A172 (cell line): ENCODE measurements at places on chromosomes 7 and 10.

DNA sequence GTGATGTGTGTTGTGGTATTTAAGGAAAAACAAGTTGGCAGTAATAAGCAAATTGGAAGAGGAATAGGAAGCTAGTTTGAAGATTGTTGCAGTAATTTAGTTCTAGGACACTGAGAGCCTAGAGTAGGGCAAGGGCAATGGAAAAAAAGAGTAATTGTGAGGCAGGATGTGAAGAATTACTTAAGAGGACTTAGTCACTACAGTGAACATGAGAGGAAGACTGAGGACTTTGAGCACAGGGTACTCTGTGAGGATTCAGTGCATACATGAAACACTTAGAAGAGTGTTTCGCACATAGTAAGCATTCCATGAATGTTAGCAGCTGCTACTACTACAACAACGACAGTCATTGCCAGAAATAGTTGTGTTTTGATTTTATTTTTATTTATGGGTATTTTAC is 30.9 kb upstream of the DKK1 start:
- DNase-seq = no peak

- DNase-seq = no peak
These were observed 14.3 kb downstream of the GRK5 start for GRCh38 chr10:119221666-119222065.

DNA sequence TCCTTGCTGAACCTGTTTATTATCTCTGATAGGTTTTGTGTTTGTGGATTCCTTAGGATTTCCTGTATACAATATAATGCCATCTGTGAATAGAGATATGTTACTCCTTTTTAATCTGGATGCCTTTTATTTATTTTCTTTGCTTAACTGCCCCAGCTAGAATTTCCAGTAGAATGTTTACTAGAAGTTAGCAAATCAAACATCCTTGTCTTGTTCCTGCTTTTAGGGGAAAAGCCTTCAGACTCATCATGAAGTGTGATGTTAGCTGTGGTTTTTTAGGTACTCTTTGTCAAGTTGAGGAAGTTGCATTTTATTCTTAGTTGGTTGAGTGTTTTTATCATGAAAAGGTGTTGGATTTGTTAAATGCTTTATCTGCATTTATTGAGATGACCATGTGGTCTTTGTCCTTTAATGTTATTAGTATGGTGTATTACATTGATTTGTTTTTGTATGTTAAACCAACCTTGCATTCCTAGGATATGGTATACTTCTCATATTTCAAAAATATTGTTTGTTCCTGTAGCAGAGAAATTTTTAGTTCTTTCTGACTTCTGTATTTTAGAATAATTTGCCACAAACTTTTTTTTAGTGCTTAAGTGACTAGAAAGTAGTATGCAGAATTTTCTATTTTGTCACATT is 24.3 kb downstream of the PPP2R2D start:
- DNase-seq = no peak

GRCh38 chr7:43625453-43625852 is 42.5 kb downstream of the STK17A start:
- no peak for DNase-seq

GRCh38 chr7:31899356-31899927 is 170.8 kb downstream of the PDE1C start:
- DNase-seq = no peak

- DNase-seq = no peak
These were observed 85.5 kb downstream of the JCAD start for GRCh38 chr10:29973921-29974320.

- DNase-seq = no peak
These were observed 367.8 kb upstream of the IGFBP3 start for GRCh38 chr7:46288861-46289260.

GRCh38 chr10:47137311-47137851 is 162.6 kb upstream of the GDF10 start:
- DNase-seq = peak; percentile 89

- no peak for DNase-seq
These were observed 17.9 kb downstream of the CAMK1D start for GRCh38 chr10:12367272-12367671.

- DNase-seq = no peak
These were observed 17.8 kb upstream of the ZKSCAN1 start for GRCh38 chr7:99997545-99998137.

DNA sequence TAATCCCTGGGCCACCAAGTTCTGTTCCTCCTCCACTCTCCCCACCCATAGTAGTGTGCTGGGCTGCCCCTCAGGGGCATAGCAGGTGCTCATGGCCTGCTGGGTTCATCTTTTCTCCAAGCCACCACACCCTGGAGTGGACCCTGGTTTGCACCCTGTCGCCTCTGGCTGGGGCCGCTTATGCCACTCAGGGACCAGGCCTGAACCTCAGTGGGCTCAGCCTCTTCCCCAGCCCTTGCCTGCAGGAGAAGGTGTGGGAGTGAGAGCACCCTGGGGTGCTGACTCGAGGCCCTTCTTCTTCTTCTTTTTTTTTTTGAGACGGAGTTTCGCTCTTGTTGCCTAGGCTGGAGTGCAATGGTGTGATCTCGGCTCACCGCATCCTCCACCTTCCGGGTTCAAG is 10.2 kb downstream of the CLIP2 start:
- no peak for DNase-seq

GRCh38 chr7:46390042-46390441 is 469.0 kb upstream of the IGFBP3 start:
- no peak for DNase-seq

- no peak for DNase-seq
These were observed 235.3 kb upstream of the PRKCQ start for GRCh38 chr10:6815346-6815745.

DNA sequence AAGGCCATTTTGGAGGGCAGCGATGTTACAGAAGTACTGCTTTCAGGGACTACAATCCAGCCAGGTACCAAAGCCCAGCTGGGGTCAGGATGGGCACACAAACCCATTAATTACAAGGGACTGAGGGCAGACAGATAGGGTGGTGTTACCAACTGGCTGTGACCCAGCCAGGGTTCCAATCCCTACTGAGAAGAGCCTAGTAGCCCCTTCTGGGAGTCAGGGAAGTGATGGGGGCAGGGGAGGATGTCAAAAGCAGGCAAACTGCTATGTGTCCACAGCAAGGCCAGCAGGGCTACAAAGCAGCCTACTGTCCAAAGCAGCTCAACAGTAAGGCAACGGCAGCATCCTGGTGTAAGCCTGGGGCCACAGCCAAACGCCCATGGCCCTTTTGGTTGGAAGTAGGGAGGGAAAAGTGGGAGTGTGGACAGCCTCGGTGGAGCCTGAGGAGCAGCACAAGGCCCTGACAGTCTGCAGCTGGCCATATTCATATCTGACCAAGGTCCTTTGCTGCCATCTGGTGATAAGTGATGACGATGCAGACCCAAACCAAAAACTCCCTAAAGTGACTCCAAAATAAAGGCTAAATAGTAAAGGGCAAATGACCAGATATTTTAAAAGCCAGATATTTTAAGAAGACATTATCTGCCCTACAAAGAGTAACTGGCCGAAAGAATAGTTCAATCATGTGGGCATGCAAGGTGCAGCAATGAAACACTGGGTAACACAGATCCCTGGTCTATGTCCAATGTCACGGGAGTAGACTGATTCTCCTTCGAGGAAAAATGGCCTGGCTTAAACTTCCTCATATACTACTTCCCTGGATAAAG is 56.9 kb downstream of the XPNPEP1 start:
- no peak for DNase-seq

DNA sequence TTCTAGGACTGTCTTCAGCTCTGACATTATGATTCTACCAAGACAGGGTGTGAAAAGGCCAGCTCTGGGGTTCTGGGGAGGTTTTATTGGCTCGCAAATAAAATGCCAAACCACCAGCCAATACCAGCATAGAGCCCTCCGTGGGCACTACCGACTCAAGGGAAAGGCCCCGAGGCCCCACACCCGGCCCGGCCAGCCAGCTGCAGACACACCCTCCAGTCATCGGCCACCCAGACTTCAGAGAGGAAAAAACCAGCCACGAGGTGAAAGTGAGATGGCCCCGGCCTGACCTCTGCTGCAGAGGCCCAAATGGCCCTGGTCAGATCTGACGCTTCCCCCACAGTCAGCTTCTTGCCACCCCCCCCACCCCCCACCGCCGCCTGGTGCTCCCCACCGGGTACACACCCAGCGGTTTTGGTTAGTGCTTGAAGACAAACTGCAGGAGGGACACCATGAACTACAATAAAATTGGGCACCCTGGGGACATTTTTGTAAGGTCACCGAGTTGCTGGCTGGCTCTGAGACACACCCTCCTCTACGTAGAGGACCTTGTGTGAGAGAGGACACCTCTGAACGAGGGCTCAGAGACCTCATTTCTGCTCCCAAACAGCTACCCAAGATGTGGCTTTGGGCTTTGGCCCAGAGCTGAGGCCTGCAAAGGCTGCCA is 79.9 kb downstream of the PRKAG2 start:
- DNase-seq = no peak

DNA sequence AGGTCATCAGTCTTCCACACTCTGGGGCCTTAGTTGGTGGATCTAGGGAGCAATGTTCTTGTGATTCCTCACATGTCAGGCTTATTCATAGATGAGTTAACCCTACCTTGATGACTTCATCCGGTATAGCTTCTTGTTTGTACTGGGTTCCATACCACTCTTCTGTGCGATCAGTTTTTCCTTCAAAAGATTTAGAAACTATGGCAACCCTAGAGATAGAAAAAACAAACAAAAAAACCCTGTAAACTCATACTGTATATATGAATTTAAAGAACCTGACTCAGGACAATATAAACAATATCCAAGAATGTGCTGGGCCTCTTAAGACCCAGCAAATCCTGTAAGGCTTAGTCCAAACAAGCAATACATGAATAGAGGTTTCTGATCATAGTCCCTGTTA is 83.5 kb downstream of the IDE start:
- no peak for DNase-seq

- DNase-seq = no peak
These were observed 76.7 kb upstream of the HABP2 start for GRCh38 chr10:113476191-113476590.

GRCh38 chr10:71213127-71213621 is 804 bp downstream of the UNC5B start:
- peak; percentile 62 for DNase-seq

- DNase-seq = no peak
These were observed 4.9 kb downstream of the PURB start for GRCh38 chr7:44880317-44881018.

DNA sequence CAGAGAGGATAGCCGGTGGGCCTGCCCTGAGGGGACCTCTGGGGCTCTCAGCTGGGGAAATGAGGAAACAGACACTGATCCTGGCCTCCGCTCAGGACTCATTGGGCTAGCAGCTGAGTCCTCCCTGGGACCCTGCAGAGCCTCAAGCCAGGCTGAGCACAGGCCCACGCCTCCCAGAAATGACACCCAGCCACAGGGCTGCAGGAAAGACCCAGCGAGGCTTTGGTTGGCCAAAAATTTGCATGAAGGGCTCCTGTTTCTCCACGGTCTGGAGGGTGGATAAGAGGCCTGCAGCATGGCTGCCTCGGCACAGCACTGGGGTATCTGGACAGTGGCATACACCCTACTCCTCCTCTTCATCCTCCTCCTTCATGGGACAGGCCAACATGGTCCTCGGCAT is 60.4 kb downstream of the ZNF33B start:
- no peak for DNase-seq

GRCh38 chr7:90178679-90179278 is 24.5 kb downstream of the STEAP1 start:
- peak; percentile 95 for DNase-seq

DNA sequence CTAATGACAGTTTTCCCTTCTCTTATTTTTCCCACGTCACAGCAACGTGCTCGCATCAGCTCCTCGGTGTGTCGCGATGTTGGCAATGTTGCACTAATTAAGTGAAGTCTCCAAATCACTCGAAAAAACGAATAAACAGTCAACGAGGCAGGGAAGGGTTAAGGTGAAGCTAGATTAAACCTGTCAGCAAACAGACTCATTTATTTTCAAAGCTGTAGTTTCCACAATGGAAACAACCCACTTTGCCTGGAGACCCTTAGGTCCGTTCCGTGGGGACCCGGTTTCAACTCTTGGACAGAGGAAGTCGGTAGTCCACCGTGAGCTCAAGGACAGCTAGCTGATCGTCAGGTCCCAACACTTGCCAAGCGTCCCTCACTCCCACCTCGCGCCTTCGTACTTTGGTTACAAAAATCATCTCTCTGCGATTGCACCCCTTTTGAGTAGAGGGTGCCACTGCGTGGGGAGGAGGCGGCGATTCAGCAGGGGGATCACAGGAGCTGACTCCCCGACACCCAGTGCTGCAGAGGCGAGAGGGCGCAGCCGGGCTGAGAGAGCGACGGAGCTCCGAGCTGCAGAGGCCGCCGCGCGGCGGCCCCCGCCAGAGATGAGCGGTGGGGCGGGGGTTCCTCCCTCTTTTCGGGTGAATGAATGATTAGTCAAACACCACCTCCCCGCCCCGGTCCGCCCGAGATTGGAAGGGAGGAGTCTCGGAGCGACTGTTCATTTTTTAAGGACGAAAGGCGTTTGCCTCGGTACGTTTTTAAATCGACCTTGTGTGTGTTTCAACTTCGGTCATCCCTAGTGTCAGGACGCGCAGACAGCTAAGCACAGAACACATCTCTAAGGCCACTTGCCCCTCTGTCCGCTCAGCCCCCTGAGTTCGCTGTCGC is 1.3 kb upstream of the BMPER start:
- peak; percentile 35 for DNase-seq

- DNase-seq = no peak
These were observed 1037.0 kb downstream of the CNTNAP2 start for GRCh38 chr7:147153571-147153970.

DNA sequence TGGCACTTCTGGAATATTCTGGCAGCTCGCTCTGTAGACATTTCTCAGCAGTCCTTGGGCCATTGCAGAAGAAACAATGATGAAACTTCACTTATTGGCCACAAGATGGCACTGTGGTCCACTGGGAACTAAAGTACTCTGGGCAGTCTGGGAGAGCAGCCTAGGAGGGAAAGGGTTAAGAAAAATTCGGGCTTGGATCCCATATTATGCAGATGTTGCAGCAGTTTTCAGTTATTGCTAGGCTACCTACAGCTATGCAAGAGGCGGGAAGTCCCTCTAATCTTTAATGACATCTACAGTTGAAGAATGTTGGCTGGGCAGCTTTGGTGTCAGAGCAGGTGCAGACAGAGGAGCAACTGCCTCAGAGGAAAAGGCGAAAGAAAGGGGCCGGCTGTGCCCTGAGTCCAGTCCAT is 201.7 kb upstream of the PRSS58 start:
- peak; percentile 67 for DNase-seq

- no peak for DNase-seq
These were observed 81.3 kb downstream of the PIP4K2A start for GRCh38 chr10:22633106-22633505.

DNA sequence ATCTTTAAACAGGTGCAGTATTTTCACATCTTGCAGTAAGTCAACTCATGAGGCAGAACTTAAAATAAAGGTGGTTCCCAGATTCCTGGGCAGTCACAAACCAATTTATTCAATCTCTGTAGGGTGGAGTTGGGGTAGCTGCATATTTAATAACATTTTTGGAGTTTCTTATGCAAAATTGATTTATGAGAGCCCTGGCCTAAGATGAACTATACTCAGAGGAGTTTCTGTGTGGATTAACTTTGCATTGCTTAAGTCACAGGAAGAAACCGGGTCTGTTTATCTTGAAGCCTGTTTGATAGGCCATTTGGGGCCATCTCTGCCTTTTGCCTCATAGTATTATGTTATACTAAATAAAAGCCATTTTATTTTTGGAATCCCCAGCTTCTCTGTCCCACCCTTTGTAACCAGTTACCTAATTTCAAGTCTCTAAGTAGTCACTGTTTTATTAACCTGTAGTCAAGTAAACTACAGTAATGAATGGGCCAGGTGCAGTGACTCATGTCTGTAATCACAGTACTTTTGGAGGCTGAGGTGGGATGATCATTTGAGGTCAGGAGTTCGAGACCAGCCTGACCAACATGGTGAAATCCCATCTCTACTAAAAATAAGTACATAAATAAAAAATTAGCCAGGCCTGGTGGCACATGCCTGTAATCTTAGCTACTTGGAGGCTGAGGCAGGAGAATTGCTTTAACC is 104.4 kb upstream of the FAM3C start:
- DNase-seq = no peak
